ENCODE measurements at places on chromosomes 12 and 14.

DNA sequence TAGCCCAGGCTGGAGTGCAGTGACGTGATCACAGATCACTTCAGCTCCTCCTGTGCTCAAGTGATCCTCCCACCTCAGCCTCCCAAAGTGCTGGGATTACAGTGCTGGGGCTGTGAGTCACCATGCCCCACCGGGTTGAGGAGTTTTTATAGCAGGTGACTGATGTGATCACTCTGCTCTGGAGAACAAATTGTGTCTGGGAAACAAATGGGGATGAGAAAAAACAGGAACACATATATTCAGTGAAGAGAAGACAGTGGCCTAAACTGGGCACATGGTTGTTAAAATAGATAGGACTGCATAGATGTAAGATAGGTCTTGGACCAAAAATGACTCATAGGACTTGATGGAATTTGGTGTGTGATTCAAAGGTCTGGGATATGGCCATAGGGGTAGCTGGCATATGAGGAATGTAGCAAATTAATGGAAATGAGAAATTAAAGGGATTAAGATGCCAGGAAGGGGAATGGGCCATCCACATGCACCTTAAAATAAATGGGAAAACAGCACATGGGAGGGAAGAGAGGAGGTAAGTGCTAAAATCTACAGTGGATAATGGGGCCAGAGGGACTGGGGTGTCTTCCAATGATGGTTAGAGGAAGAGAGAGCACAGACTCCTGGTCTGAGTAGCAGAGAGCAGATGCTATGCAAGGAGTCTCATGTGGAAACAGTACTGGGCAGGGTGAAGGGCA is 11.2 kb downstream of the BCAT1 start:
- H3K27me3 ChIP-seq, result peaks cover 9% of the 10 kb centered on the region
- no peak overlapping the region for H3K27ac ChIP-seq
- H3K36me3 ChIP-seq, result no peaks in the 10 kb centered on the region
- no peak overlapping the region for H3K4me3 ChIP-seq

DNA sequence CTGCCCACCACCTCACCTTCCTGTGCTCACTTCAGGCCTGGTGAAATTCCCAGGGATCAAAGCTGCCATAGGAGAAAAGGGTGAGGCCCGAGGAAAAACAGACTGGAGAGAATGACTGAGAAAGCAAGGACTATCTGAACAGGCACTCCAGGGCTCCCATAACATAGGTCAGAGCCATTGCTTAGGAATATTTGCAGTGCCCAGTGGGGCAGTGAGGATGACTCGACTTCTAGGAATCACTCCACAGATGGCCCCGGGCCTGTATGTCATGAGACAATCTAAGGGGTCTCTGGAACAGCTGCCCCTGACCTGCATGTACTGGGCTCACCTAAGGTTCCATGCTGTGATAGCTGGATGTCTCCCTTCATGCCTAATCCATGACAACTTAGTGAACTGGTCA is 51.6 kb downstream of the GPHB5 start:
- H3K36me3 ChIP-seq, result no peaks in the 10 kb centered on the region
- peaks cover 12% of the 10 kb centered on the region for H3K27me3 ChIP-seq
- H3K4me3 ChIP-seq, result no peak overlapping the region
- no peak for DNase-seq

DNA sequence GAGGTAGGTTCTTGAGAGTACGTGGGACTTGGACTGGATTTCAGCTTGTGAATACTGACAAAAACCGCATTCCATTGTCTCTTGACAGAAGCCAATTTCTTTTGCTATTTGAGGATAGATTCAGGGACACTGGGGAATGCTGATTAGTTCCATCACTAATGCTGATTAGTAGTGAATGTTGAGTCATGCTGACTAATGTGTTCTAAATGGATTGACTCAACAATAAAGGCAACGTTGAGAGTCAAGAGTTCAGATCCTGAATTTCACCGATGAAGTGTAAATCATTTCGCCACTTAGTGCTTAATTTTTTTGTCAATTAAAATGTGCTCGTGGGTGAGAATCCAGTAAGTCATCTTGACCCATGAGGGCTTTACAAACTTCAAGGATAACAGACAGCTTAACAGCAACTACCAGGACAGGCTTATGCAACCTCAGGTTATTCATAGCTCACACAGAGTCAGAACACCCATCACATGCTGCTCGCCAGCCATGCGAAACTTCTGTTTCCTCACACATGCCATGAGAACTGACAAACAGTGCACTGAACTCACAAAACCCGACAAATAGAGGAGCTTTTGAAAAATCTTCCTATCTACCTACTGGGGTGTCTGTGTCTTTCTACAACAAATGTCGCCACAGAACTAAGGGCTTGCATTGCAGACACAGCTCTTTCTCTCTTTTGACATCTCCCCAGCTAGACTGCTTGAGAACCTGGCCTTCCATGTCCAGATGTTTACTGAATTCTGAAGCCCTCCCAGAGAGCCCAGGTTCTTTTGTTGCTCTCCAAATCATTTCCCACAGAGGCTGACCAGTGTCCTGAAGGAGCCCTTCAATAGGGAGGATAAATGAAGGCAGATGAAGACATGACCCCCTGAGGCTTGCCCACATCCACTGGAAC is 316.4 kb downstream of the ZFP36L1 start:
- no peaks in the 10 kb centered on the region for H3K36me3 ChIP-seq
- no peaks in the 10 kb centered on the region for H3K4me1 ChIP-seq
- no peaks in the 10 kb centered on the region for H3K27me3 ChIP-seq
- DNase-seq, result no peak
- no peak overlapping the region for H3K4me3 ChIP-seq

DNA sequence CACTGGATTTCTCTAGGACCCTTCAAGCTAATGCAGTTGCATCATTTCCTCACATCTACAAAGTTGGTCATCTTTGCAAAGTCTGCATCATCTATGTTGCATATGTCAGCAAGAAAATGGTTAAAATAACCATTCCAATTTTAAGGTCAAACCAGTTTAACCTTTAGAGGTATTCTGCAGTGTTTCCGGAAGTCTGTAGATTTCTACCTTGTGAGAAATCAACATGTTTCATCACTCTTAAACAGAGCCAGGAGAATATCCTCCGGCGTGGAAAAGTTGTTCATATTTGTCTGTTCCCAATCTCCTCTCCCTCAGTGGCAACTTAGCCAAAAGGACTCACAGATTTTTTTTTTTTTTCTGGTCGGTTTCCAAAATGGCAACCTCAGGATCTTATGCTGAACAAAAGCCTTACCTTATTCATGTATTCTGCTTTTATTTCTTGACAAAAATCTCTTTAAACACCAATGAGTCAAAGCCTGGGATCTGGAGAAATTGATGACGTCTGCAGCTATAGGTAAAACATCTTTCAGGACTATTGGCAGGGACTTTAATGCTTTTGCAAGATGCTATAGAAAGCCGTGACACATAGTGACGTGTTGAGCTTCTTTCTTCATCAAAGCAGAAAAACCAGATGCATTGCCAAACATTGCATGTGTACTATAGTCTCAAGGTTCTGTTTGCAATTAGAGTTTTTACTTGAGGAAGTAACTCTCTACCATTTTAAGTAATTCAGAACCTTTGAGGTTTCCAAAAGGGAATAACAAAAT is 16.0 kb upstream of the CDK17 start:
- H3K4me3 ChIP-seq, result no peak overlapping the region
- no peaks in the 10 kb centered on the region for H3K36me3 ChIP-seq
- H3K4me1 ChIP-seq, result peaks cover 47% of the 10 kb centered on the region
- H3K27ac ChIP-seq, result no peak overlapping the region
- no peak for DNase-seq

DNA sequence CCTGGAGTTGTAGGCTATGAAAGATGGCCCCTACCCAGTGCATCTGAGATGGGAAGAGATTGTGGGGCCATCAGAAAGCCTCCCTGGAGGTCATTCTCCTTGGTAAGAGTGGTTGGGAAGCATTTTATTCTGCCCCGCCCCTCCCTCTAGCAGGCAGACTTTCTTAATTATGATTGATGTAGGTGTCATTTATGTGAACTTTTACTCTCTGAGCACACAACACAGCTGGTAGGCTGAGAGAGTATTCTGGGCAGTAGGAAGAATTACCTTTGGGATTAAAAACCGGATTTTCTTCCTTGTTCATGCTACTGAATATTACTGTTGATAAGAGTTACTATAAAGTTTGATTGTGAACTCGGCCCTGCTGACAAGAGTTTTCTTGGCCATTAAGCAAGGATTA is 266.8 kb downstream of the TTC6 start:
- no peaks in the 10 kb centered on the region for H3K4me1 ChIP-seq
- H3K4me3 ChIP-seq, result no peak overlapping the region
- peaks cover 3% of the 10 kb centered on the region for H3K27me3 ChIP-seq
- no peak overlapping the region for H3K27ac ChIP-seq
